ENCODE measurements at places on chromosomes 3 and 15.

DNA sequence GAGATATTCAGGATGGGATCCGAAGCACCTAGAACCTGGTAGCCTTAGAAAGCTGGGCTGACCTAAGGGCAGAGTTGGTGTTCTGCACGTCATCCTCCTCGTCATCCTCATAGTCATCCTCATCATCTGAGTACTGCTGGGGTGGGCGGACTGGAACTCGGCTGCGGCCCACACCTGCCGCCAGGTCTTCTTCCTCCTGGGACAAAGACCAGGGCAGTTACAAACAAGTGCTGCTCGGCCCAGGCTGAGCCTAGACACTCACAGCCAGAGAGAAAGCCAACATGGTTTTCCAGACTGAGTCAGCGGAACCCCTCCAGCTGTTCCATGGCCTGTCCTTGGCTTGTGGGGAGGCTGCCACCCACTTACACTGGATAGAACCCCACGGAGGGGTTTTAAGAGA is 40.5 kb downstream of the SEMA3G start:
- no peak for DNase-seq

DNA sequence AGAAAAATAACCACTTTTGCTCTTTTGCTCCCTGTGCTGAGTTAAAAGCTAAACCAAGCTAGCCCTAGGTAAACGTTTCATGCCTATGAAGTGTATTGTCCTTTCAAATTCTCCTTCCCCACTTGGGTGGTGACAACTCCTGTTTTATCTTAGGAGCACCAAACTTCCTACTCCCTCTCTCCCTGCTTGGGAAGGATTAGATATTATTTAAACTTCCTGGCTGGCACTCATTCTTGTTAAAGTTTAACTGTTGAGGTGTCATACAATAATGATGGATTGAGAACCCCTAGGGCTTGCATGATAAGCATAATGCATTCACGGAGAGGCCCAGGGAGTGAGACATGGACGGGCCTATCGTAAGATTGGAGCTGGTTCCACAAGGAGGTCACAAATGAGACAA is 29.5 kb downstream of the B4GALT4 start:
- DNase-seq = no peak

GRCh38 chr3:72818905-72819304 is 29.3 kb downstream of the SHQ1 start:
- DNase-seq = peak; percentile 90

DNA sequence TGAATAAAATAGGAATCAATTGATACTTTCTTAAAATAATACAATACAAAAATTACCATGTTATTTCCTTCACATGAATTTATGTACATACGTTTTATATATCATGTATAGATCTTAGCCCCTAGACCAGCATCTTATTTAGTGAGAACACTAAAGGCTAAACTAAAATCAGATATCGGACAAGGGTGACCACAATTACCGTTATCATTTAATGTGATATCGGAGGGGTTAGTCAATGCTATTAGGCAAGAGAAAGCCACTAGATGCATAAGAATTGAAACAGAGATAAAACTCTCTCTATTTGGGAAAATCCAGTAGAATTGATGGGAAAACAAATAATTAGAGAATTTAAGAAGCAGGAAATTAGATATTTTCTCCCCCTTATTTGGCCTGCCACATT is 46.5 kb upstream of the TIMP4 start:
- DNase-seq = no peak

- DNase-seq = no peak
Measured at GRCh38 chr3:42685363-42685881, at the start of gene KLHL40. TSS of gene KLHL40 (plus strand) at chr3:42685537. CDS start at chr3:42685619, 82 bp downstream.

Data from inflammatory macrophage treated with lipopolysaccharide for 1 hour (primary cell).